ENCODE measurements at places on chromosomes 2 and 18.

DNA sequence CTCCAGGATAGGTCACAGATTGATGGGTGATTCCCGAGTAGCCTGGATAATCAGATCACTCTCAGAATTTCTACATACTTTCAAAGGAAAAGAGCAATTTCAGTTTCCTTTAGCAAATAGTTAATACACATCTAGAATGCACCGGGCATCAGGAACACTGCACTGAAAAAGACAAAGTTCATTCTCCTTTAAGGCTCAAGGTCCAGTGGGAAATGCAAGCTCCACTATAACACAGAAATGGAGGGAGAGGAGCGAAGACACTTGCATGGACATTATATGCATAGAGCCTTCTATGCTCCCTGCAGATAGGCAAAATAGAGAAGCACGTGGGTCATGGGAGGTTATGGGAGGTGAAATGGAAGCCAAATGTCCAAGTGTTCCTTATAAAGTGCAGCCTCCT is 49.1 kb downstream of the SLC9A4 start:
- DNase-seq: no peak

DNA sequence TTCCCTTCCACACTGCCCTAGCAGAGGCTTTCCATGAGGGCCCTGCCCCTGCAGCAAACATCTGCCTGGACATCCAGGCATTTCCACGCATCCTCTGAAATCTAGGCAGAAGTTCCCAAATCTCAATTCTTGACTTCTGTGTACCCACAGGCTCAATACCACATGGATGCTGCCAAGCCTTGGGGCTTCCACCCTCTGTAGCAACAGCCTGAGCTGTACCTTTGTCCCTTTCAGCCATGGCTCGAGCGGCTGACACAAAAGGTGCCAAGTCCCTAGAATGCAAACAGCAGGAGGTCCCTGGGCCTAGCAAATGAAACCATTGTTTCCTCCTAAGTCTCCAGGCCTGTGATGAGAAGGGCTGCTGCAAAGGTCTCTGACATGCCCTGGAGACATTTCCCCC is 744.5 kb upstream of the LINC00305 start:
- no peak for DNase-seq

GRCh38 chr2:159913900-159914299 is 115.9 kb upstream of the CD302 start:
- DNase-seq: no peak

DNA sequence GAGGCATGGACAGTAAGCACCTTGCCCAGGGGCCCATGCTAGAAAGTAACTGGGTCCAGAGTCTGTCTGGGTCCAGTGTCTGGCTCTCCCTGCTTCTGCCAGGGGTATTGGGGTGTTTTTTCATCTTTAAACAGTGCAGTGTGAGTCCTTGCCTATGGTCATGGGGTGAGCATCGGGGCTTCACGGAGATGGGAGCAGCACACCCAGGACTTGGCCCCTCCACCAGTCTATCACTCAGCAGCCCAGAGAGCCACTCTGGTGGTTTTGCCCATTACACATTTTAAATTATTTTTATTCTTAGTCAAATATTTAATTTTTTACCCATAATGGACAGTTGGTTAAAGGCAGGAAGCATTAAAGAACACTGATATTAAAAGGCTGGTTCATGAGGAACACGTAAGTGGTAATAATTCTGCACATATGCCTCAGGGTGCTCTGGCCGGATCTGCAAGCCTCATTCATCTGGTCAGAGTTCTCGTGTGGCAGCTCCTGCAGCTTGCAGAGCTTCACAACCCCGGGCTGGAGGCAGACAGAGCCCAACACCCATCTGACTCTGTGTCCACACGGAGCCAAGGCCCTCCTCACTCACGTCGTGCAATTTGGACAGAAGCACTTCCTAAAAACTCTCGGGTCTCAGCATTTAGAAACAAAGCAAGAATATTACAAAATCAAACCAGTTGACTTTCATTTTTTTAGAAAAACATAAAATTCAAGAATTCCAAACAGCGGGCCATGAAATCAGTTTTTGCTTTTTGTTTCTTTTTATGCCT is 204.1 kb downstream of the CTIF start:
- no peak for DNase-seq

- no peak for DNase-seq
These were observed 196.5 kb downstream of the LNPK start for GRCh38 chr2:175805442-175806124.

DNA sequence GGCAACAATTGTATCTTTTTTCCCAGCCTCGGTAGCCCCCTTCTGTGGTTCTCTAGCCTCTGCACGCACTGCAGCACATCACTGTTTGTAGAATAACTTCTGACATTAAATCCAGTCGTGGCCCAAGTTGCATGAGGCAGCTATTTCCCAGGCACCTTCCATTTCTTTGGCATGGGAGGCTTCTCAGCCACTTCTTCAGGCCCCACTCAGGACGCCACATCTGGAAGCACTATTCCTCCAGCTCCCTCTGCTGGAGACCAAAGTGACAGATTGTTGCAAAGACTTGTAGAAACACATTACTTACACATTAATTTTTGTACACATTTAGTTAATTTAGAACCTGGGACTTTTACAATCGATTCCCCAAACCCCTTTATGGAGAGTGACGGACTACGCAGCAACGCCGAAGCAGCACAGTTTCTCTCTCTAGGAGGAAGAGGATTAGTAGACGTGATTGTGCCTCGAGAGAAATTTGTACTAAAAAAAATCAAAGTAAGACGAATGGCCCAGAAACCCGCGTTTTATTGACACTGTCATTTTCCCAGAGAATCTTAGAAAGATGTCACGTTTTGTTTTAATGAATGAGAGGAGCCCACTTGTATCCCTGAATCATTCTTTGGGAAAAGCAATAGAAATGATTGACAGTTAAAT is 57.8 kb upstream of the RGPD5 start:
- DNase-seq: no peak

DNA sequence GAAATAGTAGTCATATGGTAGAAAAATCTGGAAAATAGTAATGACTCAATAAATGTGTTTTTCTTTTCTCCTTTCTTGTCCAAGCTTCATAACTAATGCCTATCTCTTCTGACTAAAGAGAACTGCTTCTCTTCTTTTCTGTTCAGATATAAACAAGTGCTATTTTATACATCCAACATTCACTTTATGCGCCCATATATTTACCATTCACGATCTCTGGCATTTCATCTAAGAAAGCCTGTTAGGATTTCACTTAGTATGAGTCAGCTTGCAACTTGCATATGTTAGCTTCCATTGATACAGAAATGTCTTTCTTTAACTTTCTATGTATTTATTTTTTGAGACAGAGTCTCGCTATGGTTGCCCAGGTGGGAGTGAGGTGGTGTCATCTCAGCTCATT is 224.9 kb downstream of the VAPA start:
- DNase-seq: no peak

DNA sequence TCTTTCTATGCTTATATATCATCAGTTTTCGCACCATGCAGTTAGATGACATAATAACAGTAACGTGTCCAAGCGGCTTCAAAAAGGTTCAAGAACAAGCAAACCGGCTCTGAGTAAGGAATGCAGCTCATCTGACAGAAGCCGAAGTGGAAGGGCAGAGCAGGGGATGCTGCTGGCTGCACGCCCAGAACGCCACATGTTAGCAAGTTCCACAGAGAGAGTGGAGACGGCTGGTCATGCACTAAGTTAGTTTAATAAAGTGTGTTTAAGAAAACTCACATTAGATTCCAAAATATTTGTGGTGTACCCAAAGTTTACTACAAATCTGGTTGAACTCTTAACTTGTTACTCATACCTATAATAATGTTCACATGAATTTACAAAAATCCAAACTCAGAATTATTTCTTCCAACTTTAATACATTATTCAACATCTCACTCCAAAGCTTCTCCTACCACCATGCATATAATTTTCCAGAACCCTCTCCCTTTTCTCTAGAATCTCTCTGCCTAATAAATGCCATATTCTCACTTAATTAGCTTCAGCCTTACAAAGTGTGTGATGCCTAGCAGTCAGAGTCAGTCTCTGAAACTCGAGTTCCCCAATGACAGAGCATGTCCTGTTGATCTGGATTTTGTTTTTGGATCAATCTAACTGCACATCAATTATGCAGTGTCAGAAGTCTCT is 170.0 kb downstream of the DNAH7 start:
- no peak for DNase-seq

Data from stimulated activated CD8-positive, alpha-beta memory T cell treated with anti-CD3 and anti-CD28 coated beads, Interleukin-7, amount 100 ng/mL, for 48 hours (primary cell).